Astrocyte (in vitro differentiated cells and primary cell): ENCODE measurements at places on chromosomes 1 and 21. TPM values are rescaled to one million over a fixed set of nuclear protein-coding genes. Genes with fewer than 3 reads are reported as not detected.

Gene PPIAL4G
- not detected in 2 replicates for total RNA-seq

Gene ILDR2
- 7.8 and 9.3 TPM in 2 replicates for total RNA-seq

Gene MIXL1
- total RNA-seq, result 0.16 TPM in 1 of 2 replicates, not detected in the other

Gene ARHGAP29
- 17.6 and 19.9 TPM in 2 replicates for total RNA-seq

Gene LCK
- total RNA-seq, result 0.30 TPM in 1 of 2 replicates, not detected in the other

Gene KCNC4
- 2.6 and 3.1 TPM in 2 replicates for total RNA-seq

Gene C1QTNF12
- 3.9 and 4.7 TPM in 2 replicates for total RNA-seq

Gene DNAJC6
- total RNA-seq, result 7.5 and 8.9 TPM in 2 replicates

Gene WNT3A
- total RNA-seq, result not detected in 2 replicates

Gene LMOD1
- total RNA-seq, result 13.2 and 14.9 TPM in 2 replicates

- no peak for DNase-seq
These were observed 2.0 kb downstream of the EDARADD start for GRCh38 chr1:236395947-236396664.

DNA sequence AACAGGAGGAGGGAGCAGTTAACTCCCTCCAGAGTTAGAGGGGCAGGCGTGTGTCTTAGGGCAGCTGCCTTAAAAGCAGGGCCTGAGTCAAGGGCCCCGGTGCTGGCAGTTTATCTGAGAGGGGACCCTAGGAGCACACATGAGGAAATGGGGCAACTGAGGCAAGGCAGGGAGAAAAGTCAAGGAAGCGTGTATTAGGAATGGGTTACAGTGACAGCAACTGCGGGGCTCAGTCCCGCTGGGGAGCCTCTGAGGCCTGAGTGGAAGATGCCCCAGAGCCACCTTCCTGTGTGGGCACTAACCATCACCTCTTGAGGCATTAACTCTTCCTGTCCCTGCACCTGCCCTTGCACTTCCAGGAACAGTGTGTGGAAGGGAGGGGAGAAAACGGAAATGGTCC, 276.3 kb downstream of the MATN1 start:
- no peak for DNase-seq

DNA sequence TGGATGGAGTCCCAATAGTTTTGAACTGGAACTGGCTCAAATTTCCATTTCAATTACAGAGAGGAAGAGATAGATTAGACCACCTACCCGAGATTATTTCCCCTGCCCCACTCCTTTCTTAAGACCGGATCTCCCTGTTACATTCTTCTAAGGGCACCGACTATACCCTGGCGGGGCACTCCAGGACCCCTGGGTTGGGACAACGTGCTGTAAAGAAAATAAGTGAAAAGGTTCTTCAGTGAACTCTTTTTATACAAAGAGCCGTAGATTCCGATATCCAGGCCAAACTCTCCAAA, 6.7 kb downstream of the NR5A2 start:
- no peak for DNase-seq

DNA sequence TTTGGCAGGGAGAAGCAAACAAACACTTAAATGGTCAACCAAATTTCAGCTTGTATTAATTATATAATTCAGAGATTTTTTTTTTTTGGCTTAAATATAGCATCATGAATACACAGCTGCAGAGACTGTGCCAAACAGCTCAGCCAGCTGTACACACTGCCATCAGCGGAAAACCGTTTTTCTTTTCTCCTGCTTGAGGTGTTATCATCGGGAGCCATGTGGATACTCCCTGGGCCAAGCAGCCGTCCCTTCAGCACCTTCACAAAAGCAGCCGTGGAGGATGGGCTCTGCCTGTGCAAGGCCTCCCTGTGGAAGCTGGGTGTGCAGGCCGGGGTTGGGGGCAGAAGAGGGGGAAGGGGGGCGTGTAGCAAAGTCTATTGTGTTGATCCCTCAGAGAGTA, 85.0 kb downstream of the NUF2 start:
- no peak for DNase-seq

GRCh38 chr1:39293375-39294070, 89.0 kb downstream of the MACF1 start:
- peak; percentile 64 for DNase-seq

DNA sequence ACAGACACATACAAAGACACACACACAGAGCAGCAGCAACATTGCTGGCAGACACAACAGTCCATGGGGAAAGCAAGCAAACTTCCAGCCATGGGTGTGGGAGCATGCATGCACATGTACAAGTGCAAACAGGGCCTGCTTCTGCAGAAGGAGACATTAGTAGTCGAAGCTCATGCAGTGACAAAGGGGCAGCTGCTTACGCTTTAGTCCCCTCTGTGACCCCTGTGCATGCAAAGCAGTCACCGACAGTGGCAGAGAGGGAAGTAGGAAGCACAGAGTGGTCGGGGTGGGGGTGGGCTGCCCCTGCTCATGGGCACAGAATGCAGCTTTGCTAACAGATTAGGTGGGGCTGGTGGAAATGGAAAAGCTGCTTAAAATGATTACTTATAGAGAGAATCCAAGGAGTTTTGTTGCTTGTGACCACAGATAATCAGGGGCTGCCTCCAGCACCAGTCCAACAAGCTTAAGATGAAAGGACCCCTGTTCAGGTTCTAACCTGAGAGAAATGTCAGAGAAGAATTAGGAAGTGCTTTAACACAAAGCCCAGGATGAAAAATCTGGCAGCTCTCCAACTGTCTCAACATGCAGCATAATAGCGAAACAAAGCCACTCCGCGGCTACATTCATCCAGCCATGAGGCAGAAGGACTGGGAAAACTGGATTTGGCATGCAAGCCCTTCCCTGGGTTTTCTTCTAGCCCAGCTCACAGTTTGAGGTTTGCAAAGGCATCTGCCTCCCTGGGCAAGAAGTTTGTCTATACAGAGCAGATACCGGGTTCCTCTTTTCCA, 378.9 kb downstream of the KCNH1 start:
- peak; percentile 20 for DNase-seq

DNA sequence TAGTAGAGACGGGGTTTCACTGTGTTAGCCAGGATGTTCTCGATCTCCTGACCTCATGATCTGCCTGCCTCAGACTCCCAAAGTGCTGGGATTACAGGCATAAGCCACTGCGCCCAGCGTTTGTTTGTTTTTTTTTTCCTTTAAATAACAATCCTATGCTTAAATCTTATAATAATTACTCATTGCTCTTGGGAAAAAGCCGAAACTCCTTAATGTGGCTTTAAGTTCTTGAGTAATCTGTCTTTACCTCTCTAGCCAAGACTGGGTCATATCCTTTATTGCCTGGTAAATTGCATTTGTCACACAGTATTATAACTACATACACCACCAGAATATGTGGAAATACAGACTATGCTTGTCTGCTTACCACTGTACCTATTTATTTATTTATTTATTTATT, 97.1 kb downstream of the MACF1 start:
- DNase-seq, result peak; percentile 7

GRCh38 chr1:198019126-198019525, 102.0 kb downstream of the LHX9 start:
- DNase-seq, result no peak

DNA sequence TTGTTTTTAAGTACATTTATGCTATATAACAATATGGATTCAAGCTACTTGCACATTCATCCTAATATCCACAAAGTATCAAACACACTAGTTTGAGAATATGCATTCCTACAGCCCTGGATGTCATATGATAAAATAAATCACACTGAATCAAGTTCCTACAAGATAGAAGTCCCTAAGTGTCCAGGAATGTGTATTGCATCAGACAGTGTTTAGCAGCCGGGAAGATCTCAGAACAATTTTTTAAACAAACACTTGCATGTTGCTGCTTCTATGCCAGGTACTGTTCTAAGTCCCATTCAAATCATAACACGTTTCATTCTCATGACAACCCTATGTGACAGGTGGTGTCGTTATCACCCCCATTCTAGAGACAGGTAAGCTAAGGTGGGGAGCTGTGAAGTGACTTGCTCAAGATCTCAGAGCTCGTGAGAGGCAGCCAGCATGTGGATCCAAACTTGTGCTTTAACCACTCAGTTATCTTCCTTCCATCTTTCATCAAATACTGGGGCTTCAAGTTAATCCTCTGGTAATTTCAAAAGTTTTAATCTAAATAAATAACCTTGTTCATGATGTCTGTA, 68.3 kb upstream of the KIF26B start:
- peak; percentile 66 for DNase-seq

- DNase-seq, result no peak
These were observed 311.0 kb downstream of the KCNH1 start for GRCh38 chr1:210822932-210823331.

GRCh38 chr1:218317061-218317460, 28.1 kb upstream of the TGFB2 start:
- DNase-seq, result no peak

DNA sequence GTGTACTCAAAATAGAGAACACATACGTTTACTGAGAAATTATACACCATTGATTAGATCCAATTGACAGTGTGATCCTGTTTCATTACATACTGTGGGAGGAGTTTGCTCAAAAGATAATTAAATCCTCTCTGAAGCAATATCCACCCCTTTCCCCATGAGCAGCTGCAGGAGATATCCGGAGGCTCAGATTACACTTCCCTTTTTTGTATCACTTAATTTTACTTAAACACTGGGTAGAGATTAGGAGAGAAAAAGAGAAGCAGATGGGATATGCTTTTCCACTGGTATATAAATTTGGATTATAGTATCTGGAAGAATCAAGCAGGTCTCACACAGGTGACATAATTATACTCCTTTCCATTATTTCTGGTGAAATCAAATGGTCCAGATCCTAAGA, 333.3 kb upstream of the ZRANB2 start:
- no peak for DNase-seq

- no peak for DNase-seq
These were observed at the start of gene CD160 for GRCh38 chr1:145719230-145720079. CD160 (plus strand) TSS chr1:145719499; CDS start chr1:145728328, 8,829 bp downstream.

- DNase-seq, result peak; percentile 78
These were observed 4.8 kb downstream of the MX2 start for GRCh38 chr21:41366522-41367151.

GRCh38 chr1:245301162-245301580, 146.4 kb downstream of the KIF26B start:
- peak; percentile 51 for DNase-seq

- peak; percentile 37 for DNase-seq
These were observed 45.8 kb downstream of the TTC39A start for GRCh38 chr1:51284487-51284954.

DNA sequence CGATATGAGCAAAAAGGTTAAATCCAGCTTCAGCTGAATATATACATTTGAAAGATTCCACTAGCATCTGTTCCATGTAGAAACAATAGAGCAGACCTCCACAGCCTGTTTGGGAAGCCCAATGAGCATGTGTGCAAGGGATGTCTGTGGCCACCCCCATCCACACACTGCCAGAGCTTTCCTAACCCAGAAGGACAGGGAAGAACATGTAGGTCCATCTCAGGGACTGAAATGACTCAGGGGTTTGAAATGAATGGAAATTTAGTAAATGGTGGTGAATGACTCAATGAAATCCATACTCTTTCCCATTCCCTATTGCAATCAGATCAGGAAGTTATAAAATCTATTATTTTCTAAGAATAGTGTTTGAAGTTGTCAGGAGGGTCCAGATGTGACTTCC, 397.2 kb downstream of the DUSP10 start:
- DNase-seq, result peak; percentile 33

DNA sequence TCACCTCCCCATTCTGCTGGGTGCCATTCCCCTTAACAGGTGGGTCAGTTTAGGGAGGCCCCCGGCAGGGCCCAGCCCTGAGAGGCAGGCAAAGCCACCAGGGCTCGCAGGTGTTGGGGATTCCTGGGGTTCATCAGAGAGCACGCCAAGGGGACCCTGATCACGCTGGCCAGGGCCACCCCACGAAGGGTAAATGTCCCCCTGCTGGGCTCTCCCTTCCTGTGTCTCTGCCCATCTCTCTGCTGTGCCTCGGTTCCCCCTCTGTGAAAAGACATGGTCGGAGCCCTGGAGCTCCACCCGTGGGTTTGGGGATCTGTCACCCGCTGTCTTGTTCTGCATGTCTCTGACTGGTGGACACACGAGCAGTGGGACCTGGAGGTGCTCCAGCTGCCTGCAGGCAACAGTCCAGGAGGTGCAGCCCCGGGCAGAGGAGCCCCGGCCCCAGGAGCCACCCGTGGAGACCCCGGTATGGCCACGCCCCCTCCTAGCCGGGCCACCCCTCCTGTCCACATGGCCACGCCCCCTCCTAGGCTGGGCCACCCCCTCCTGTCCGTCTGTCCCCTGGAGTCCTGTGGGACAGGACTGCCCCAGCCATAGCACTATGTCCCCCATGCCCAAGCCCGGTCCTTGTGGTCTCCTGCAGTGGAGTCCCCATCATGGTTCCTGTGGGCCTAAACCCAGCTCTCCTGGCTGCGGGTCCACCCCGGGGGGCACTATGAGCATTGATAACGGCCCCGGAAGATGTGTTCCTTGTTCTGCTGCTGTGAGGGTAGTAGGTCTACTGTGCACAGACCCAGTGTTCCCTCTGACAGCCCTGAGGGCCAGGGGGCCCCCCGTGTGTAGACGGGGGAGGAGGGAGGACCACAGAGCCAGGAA, 6.5 kb downstream of the AIRE start:
- no peak for DNase-seq
